ENCODE measurements at places on chromosomes 12 and 14.

DNA sequence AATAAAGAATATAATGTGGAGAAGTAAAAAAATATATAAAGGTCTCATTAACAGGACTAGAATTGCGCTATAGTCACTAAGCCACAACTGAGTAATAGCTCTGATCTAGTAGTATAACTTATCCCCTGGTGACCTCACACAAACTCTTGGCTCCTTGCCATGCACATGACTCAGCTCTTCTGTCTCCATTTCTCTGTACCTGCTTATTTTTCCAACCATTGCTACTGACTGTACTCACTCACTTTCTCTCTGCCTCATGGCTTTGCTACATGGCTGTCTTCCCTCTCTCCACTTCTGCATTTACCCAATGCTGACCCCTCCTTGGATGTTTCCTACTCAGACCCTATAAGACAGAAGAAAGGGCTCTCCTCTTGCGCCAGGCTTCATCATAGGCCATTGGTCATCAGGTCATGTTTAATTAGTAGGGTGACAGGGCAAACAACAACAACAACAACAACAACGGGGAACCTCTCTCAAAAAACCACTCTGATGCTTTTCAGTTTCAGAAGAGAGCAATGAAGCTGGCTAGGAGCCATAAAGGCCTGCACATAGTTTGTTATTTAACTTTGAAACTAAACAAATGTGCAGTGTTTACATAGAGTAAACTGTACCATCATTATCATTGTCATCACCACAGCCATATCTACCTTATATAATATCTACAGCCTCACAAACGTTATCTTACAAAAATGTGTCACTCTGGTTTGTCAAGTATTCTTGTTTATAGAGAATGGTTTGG is 25.6 kb upstream of the KRAS start:
- no peak for DNase-seq

- peak; percentile 73 for DNase-seq
Observed at GRCh38 chr14:53152184-53152886, 788 bp downstream of the DDHD1 start.

GRCh38 chr14:55500219-55500701 is 59.8 kb upstream of the TBPL2 start:
- no peak for DNase-seq

GRCh38 chr14:101506211-101506925 is 54.9 kb upstream of the DIO3 start:
- DNase-seq: no peak

DNA sequence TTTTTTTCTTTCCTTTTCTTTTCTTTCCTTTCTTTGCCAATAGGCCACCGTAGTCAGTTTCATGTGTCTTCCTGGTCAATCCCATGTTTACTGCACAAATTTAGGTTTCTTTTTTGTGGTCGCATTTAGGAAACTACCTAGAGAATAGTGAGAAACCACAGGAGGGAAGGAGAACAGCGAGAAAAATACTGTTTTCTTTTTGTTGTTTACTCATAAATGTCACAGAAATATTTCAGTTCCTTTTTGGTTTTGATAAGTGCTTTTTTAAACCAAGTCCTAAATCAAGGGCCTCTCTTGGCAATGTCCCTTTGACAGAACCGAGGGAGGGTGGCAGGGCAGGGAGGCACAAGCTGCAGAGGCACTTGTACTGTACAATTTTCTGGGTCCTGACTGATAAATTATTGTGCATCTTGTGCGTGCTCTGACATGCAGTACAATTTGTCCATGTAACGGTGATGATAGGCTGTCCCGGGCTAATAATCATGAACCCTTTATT is 326.1 kb downstream of the CACNA1C start:
- DNase-seq: no peak

- no peak for DNase-seq
Observed at GRCh38 chr14:105333020-105333490, 18.5 kb downstream of the PACS2 start.

DNA sequence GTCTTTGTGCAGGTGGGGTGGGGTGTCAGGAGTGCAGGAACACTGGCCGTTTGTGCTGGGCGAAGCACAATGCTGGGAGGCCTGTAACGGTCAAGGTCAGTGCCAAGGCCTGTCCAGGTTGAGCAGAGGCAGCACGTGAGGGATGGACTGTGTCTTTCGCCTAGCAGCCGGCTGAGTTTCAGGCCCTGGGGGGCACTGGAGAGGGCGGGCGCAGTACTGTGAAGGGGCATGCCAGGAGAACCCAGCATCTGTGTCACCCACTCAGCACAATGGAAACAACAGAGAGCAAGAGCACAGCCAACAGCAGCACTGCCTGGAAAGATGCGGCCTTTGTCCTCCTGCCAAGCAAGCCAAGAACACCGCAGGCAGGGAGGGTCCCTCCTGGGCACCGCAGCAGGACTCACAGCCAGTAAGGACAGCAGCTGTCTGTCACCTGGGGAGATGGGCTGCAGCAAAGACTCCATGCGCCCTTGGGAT is 25.2 kb downstream of the SLC25A47 start:
- DNase-seq: no peak

GRCh38 chr14:57254884-57255283 is 13.8 kb downstream of the EXOC5 start:
- no peak for DNase-seq

- DNase-seq: no peak
Observed at GRCh38 chr14:51612449-51612848, 39.3 kb upstream of the FRMD6 start.

GRCh38 chr12:2052826-2053678 is at the start of gene CACNA1C:
TSS of gene CACNA1C (plus strand) at chr12:2052987. CDS start at chr12:2053563, 576 bp downstream.
- peak; percentile 33 for DNase-seq

- no peak for DNase-seq
Observed at GRCh38 chr12:112740387-112740934, 51.1 kb upstream of the RPH3A start.

GRCh38 chr14:101992708-101993107 is 28.3 kb downstream of the DYNC1H1 start:
- DNase-seq: peak; percentile 7

GRCh38 chr12:7905071-7905470 is 30.9 kb downstream of the SLC2A3 start:
- no peak for DNase-seq

GRCh38 chr14:29459531-29459930 is 468.1 kb downstream of the PRKD1 start:
- no peak for DNase-seq

DNA sequence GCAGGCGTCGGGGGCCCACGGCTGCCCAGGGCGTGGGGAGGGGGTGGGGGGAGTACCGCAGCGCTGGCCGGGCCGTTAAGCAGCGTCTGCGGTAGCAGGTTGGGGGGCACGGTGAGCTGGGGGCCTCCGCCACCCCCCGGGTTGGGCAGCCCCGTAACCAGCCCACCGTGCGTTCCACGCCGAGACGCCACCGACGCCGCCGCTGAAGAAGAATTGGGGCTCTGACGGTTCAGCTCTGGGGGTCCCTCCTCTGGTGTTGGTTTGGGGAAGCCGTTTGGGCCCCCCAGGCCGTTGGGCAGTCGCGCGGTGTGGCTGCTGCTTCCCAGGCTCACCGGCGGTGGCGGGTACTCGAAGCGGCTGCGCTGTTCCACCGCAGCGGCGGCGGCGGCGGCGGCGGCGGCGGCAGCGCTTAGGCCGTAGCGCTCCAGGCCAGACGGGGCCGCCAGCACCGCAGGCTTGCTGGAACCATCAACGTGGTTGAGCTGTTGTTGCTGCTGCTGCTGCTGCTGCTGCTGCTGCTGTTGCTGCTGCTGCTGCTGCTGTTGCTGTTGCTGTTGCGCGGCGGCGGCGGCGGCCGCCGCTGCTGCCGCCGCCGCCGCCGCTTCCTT is 1.5 kb downstream of the IRF2BPL start:
- peak; percentile 62 for DNase-seq

GRCh38 chr12:15855646-15856045 is 26.5 kb upstream of the STRAP start:
- no peak for DNase-seq

DNA sequence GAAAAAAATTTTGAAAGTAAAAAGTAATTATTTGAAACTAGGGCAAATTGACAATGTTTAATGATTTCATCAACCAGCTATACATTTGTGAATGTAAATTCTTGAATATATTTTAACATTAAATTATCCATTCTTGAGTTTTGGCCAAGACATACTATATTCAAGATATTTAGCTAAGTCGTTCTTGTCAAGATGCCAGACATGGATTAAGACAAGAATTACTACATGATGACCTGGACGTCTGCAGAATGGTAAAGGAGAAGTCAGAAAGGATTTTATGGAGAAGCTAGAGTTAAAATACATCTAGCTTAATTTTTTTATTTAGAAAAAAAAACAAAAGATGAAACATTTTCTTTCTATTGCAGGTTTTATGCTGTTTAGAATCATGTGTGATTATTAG is 255.8 kb downstream of the TMTC2 start:
- no peak for DNase-seq

- DNase-seq: no peak
Observed at GRCh38 chr12:18676996-18677588, 60.7 kb downstream of the PLCZ1 start.

DNA sequence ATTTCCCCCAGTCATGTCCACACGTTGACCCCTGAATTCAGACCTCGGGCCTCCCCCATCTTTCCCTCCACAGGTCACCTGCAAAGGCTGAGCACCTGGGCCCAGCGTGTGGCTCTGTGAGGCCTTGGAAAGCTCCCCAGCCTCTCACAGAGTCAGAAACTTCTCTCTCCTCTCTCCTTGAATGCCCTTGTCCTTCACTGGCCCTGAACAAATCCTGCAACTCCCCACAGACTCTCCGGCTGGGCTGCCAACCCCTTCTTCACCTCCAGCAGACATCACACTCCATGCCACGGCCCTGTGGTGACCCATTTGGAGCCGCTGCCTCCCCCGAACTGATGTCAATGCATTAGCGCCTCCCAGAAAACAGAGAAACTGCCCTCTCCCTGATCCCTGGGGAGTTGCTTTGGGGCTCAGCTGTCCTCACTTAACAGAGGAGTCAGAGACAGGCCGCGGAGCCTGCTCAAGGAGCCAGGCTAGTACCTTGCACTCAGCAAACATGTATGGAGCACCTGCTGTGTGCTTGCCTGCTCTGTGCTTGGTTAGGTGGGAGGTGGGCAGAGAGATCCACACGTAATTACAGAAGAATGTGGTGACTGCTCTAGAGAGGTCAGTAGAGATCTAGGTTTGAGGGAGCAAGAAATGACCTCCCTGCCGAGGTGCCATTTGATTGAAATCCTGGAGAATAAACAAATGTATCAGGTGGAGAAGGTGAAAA is 99.2 kb upstream of the PWP1 start:
- DNase-seq: no peak

DNA sequence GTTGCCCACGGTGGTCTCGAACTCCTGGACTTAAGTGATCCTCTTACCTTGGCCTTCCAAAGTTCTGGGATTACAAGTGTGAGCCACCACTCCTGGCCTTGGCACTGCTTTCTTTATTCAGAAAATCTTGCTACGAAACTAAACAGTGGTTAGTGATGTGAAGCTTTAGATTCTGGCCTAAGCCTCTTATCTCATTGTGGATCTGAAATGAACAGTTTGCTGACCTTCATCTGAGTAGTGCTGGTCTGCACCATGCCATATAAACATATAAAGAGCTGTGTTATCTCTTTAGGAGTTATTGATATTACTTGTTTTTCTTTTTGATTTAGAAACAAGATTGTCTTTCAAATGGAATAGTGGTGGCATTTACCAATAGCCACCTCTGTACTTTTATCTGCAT is 22.6 kb downstream of the SRGAP1 start:
- no peak for DNase-seq

DNA sequence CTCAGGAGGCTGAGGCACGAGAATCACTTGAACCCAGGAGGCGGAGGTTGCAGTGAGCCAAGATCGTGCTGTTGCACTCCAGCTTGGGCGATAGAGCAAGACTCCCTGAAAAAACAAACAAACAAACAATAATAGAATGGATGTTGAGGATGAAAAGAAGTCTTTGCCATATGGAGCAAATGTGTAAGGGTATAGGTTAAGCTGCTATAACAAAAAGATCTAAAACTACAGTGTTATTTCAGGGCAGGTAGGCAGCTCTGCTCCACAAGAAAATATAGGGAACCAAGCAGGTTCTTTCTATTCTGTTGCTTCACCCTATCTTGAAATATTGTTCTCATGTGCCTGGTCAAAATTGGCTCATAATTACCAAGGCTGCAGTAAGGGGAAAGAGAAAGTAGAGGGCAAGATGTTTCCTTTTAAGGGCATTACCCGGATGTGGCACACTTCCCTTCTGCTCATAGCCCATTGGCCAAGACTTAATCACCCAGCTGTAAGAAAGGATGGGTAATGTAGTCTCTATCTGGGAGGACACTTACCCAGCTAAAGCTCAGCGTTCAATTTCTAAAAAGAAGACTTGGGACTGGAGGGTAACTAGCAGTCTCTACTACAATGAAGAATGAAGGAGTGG is 23.5 kb downstream of the SDSL start:
- DNase-seq: peak; percentile 7

DNA sequence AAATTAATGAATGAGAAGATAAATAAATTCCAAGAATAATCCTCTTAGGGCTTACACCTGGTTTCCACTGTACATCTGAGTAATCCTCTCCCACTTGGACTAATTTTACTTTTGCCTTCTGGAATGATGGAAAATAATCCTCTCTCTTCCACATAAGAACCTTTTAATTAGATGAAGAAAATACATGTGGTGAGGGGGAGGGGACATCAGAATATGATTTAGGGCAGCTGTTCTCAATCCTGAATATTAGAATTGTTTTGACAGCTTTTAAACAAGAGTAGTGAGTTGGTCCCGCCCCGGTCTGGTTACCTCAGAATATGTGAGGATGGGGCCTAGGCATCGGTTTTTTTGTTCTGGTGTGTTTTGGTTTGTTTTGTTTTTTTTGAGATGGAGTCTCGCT is 51.5 kb downstream of the HECTD4 start:
- no peak for DNase-seq

DNA sequence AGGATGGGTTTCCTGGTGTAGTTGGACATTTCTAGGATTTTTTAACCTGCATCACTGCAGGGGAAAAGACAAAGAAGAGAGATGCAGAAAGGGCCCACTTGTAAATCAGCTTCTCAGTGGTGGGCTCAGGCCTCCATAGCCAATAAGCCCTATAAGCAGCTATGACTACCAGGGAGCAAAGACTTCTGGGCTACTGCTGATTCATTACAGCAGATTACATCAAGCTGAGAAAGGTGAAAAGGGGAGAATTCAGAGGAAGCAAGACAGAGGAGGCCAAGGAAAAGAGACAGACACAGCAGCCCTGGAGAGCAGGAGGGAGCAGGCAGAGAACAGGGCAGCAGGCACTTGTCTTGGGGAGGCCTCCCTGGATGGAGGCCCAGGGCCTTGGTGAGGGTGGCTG is 95.2 kb downstream of the KCNA5 start:
- no peak for DNase-seq

GRCh38 chr12:44889162-44889561 is 13.0 kb upstream of the NELL2 start:
- DNase-seq: no peak

DNA sequence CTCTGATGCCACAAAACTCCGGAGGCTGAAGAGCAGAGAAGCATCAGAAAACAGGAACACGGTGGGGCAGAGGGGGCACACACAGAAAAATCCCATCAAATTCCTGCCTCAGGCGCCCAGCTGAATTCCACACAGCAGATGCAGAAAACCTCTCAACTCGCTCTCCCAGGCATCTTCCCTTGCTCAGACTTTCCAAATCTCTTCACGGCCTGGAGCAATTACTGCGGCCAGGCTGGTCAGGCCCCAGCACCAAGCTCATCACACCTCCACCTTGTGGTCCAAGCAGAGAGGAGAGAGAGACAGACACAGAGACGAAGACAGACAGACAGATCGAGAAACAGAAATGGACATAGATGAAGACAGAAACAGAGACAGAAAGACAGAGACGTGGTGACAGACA is 89.0 kb downstream of the NCOR2 start:
- no peak for DNase-seq
